Esophagus mucosa (tissue), 1 donor: ENCODE measurements at places on chromosomes 3 and 15. TPM values are rescaled to one million over a fixed set of nuclear protein-coding genes. Genes with fewer than 3 reads are reported as not detected.

The FAM107A gene
- 4.1 TPM for total RNA-seq

DNA sequence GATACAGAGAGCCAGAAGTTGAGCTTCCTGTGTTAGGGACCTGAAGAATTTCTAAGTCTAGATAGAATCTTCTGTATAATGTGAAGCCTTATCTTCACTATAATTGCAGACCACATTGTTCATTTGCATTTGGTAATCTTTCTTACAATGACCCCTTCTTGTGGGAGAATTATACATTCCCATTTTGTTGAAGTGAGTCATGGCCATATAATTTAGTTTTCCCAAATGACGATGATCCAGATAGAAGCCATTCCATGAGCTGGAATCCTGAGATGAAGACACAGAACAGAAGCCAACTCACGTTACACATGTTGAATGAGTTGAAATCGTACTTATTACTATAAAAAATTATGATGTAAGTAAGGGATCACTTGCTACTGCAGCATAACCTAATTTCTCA lies 187.8 kb downstream of the TUSC7 start:
- no peak for ATAC-seq

DNA sequence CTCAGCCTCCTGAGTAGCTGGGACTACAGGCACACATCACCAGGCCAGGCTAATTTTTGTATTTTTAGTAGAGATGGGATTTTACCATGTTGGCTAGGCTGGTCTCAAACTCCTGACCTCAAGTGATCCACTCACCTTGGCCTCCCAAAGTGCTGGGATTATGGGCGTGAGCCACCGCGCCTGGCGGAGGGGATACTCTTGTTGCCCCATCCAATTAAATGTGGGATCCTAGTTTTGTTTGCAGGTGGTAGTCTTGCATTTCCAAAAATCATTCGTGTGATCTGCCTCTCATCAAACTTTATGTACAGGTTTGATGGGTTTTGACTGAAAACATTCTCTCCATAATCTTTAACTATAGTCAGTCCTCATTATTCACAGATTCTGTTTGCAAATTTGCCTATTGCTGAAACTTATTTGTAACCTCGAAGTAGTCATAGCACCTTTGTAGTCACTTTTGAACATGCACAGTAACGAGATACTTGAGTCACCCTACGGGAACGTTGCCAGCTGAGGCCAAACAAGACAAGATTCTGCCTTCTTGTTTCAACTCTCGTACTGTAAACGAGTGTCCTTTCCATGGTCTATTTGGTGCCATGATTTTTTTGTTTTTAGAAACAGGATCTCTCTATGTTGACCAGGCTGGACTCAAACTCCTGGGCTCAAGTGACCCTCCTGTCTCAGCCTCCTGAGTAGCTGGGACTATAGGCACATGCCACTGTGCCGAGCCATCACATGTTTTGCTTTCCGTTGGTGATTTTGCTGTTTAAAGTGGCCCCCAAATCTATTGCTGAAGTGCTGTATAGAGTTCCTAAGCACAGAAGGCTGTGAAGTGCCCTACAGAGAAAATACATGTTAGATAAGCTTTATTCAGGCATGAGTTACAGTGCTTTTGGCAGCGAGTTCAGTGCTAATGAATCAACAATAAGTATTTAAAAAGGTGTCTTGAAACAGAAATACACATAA lies 8.1 kb upstream of the MAPK6 start:
- ATAC-seq: peak; percentile 67

The TRPM1 gene
- not detected for total RNA-seq

- peak; percentile 43 for ATAC-seq
These were observed 178.0 kb upstream of the UMPS start for GRCh38 chr3:124552224-124552623.

- no peak for ATAC-seq
These were observed 48.9 kb upstream of the ZDHHC23 start for GRCh38 chr3:113898892-113899291.

DNA sequence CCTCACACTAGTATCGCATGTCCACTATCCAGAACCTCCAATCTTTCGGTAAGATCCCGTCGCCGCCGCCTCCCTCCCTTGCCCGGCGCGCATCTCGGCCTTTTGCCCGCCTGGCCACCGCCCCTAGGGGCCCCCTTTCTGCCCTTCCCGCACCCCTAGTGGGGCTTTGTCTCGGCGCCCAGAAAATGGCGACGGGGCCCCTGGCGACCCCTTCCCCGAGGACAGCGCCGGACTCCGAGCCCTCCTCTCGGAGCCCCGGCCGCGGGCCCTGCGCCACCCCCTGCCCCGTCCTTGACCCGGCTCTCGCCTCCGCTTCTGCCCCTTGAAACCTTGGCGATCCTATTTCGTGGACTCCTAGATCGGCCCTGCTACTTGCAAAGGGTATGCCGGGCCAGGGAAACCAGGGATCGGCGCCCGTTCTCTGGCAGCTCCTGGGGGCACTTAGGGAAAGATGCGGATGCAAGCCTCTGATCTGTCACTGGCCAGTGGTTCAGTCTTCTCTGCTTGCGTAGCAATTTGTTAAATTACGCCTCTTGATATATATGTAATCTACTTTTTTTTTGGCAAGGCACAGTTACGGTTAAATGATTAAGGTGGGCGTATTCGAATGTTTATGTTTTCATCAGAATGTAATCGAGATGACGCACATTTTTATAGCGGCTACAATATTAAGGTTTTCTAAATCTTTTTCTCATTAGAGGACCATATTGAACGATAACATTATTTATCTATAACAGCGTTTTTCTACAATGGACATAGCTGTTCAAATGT lies 603 bp downstream of the EIF1B start:
- ATAC-seq: peak; percentile 14

The SAMMSON gene
- total RNA-seq: not detected

GRCh38 chr3:150022381-150023238 lies 51.9 kb upstream of the PFN2 start:
- ATAC-seq: no peak

The CDHR4 gene
- not detected for total RNA-seq

DNA sequence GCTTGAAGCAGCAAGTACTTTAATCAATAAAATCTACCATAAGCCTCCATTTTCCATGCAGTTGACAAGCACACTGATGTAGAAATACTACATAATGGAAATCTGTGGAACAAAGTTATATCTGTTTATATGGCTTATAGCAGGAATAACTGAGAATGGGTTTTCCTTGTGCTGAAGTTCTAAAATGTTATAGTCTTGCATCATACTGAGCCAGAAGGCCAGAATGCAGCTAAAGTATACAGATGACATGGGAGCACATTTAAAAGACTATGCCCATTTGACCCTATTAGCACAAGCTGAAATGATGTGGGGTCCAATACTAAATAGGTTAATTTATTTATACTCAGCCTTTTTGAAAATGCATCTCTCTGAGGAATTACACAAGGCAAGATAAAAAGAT lies 25.1 kb downstream of the SLC24A5 start:
- no peak for ATAC-seq

The CDC25A gene
- total RNA-seq: 3.8 TPM

DNA sequence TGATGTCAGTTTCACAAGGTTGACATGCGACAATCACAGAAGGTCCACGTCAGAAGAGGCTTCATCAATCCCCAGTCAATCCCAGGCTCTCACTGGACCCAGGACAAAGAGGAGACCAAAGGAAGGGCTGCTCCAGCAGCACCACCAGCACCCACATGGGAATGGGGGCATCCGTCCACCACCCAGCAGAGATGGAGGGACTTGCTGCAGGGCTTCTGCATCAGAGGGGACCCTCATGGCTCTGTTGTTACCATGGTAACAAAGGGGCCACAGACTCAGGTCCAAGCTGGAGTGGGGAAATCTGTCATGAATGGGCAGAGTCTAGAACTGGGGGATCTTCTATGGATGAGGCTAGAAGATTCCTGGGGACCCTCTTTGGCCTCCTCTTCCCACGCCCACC lies 13.1 kb downstream of the PLA2G4F start:
- ATAC-seq: no peak

GRCh38 chr15:26901041-26901440 lies 34.2 kb downstream of the GABRA5 start:
- ATAC-seq: no peak

DNA sequence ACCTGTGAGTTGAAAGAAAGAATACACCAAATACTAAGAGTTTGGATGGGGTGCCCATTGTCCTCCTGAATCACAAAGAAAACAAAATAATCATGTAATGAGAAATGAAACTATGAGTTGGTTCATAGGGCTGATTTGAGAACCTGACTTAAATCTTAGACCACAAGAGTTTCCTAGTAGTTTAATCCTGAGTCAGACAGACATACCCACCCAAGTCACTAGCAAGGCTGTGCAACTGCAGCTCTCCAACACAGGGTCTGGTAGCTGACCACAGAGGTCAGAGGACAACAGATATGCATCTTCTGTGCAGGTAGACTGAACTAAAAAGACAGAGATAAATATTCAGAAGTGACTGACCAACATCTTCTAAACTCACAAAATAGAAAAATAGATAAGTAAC lies 296.3 kb upstream of the TMCO5A start:
- no peak for ATAC-seq

- ATAC-seq: peak; percentile 41
These were observed 335.9 kb downstream of the LPP start for GRCh38 chr3:188489639-188490405.

The CYP1A1 gene
- not detected for total RNA-seq

DNA sequence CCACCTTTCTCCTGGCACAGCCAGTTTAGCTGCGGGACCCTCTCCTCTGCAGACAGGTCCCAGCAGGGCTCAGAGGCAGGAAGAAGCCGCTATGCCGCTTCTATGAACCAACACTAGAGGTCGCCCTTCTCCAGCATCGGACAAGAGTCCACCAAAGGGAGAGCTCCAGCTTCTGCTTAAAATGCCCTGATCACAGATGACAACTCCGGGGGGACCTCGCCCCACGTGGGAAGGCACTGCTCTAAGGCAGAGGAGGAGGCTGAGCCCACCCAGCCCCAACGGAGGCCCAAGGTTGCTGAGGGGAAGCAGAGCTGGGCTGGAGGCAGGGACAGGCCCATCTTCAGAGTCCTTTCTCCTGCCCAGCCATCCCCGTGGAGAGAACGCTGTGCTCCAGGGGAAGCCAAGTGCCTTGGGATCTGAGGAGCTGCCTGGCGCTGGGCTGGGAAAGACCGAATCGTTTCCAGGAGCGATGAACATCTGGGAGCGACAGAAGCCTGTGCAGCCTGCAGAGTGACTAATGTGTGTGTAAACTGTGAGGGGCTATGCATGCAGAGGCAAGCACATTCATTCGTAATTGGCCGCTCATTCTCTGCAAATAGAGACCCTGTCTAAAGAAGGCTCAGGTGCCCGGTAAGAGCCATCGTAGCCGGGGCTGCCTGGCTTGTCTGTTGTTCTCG lies 43.5 kb upstream of the BDH1 start:
- ATAC-seq: peak; percentile 87

GRCh38 chr3:15858547-15859506 lies 61.0 kb upstream of the ANKRD28 start:
- peak; percentile 84 for ATAC-seq

DNA sequence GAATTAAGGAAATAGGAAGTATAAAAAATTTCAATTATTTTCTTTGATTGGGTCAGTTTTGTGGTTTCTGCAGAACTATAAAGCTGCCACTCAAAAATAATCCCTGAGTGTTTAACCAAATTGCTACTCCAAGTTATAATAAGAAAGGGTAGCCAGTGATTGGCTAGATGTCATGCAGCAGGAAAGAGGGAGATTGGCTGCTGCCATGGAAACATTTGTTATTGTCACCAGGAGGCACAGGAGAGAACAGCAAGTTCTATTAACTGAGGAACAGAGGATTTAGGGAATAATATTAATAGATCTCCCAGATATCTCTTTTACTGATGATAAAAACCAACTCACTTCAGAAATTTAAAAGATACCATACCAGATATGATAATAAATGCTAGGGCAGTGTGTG lies 42.6 kb downstream of the CLDN1 start:
- ATAC-seq: no peak

DNA sequence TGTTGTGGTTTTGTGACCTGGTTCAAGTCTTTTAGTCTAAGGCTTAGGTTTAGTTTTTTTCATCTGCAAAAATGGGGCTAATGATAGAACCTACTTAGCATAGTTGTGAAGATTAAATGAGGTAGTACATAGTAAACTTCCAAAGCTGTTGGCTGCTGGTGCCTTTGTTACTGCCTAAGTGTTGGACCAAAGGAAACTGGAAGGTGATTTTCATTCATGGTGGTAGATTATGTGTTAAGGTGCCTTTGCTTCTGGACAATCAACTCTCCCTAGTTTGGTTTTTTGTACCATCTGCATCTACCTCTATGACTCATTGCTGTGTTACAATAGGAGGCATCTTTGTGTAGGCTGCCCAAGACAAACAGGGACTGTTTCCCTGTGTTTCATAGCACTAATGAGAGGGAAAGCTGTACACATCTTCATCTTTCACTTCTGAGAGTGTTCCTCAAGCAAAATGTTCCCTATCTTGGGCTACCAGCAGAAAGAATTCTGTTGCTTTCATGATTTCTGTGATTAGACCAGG lies 3.2 kb downstream of the MAP2K1 start:
- no peak for ATAC-seq

- peak; percentile 75 for ATAC-seq
These were observed 61.2 kb upstream of the MCF2L2 start for GRCh38 chr3:183489455-183490210.
